ENCODE measurements at places on chromosomes 6 and 20.

GRCh38 chr6:250676-251075 is 41.6 kb upstream of the DUSP22 start:
- no peak for DNase-seq

- no peak for DNase-seq
Measured at GRCh38 chr20:33332905-33333456, 50.0 kb downstream of the BPIFB1 start.

DNA sequence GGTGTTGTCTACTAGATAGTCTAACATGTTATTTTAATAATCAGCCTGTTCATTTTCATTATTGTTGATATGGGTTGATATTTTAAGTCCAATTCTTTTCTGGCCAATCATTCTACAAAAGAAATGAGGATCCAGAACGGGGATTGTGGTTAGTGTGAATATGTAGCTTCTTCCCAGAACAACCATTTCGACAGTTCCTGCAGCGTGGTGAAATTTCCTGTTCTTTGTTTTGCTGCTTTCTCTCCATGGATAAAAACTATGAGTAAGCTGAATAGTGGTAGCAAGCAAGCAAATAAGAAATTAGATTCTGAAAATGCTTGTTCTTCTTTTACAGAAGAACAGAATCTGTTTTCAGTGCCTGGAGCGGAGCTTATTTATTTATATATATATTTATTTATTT is 65.5 kb upstream of the F13A1 start:
- DNase-seq = no peak

GRCh38 chr6:21188505-21189223 is 404.9 kb upstream of the SOX4 start:
- no peak for DNase-seq

DNA sequence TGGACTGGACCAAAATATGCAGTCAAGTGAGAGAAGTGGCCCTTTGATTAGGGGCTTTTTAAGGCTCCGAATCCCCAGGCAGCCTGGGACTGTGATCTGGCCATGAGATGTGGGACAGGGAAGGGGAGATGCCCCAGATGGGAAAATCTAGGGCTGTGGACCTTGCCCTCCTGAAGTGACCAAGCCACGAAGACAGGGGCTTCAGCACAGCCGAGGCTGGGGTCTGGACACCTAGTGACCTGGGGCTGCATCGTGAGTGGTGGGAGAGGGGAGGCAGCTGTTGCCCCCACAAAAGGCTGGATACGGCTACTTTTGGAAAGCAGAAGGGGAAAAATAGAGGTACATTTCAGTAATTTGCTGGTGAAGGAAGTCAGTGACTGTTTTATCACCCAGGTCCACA is 139.5 kb upstream of the SLC24A3 start:
- no peak for DNase-seq

GRCh38 chr6:51892750-51893149 is 194.7 kb downstream of the PKHD1 start:
- no peak for DNase-seq

DNA sequence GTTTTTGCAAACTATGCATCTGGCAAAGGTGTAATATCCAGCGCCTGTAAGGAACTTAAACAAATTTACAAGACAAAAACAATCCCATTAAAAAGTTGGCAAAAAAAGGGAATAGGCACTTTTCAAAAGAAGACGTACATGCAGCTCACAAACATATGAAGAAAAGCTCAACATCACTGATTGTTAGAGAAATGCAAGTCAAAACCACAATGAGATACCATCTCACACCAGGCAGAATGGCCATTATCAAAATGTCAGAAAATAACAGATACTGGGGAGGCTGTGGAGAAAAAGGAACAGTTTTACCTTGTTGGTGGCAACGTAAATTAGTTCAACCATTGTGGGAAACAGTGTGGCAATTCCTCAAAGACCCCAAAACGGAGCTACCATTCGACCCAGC is 54.2 kb downstream of the TSBP1 start:
- no peak for DNase-seq

DNA sequence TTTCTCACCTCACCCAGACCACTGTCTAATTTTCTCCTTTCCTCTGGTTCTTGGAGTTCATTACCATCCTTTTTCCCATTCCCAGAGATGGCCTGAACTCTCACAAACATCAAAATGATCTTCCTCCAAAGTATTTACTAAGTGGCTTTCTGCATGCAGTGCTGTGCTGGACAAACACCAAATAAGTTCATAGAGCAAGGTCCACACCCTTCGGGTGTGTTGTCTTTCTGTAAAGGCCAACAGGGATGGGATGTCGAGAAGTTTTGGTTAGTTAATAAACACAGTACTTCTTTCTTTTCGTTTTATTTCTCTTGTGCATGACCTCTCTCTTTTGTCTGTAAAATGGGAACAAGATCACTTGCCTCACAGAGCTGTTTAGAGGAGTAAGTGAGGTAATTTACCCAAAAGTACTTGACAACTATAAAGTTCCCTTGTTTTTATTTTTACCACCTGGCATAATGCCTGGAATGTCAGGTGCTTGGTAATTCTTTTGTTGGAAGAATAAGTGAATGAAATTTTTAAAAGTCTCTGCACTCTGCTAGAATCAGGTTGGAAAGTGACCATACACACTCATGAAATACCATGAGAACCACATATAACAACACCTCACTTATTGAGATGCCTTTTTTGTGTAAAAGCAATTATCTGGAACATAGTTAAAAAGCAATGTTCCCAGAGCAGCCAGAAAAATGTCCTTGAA is 22.8 kb upstream of the CCN6 start:
- DNase-seq = no peak

- DNase-seq = no peak
Measured at GRCh38 chr6:170179616-170180324, 111.1 kb downstream of the DLL1 start.
